HFFc6 (cell line): ENCODE measurements at places on chromosomes 7 and 10.

DNA sequence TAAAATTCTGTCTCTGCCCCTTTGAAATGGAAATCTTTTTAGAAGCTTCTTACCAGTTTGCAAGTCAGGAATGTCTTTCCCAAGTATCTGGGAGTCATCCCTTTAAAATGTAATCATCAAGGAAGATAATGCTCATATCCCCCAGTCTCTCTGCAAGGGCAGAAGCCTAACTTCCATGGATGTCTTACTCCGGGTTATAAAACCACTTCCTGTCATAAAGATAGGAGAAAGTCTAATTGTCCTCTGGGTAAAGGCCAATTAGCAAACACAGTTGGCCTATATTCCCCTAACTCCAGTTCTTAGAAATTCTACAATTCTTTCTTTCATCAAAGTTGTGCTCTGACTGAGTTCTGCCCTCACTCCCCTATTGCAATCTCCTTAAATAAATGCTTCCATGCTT, 1631.5 kb upstream of the LRRTM3 start:
- DNase-seq, result no peak

- DNase-seq, result no peak
Observed at GRCh38 chr7:514651-515598, 4.7 kb downstream of the PDGFA start.

DNA sequence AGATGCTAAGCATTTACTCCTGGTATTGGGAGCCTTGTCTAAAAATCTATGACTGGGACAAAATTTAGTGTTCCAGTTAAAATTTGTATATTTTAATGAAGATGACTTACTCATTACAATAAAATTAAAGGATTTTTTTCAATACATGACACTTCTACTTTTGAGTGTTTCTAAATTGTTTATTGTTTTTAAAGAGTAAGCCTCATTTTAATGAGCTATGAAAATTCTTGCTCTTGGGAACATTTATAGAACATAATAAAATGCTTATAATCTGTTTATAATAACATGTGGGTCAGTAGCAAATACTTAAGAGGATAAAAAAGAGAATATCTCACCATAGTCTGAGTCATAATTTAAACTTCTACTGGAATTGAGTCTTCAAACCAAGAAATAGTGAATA, 149.5 kb downstream of the PLCE1 start:
- no peak for DNase-seq

GRCh38 chr10:110214371-110214826, 7.0 kb downstream of the MXI1 start:
- DNase-seq, result no peak

DNA sequence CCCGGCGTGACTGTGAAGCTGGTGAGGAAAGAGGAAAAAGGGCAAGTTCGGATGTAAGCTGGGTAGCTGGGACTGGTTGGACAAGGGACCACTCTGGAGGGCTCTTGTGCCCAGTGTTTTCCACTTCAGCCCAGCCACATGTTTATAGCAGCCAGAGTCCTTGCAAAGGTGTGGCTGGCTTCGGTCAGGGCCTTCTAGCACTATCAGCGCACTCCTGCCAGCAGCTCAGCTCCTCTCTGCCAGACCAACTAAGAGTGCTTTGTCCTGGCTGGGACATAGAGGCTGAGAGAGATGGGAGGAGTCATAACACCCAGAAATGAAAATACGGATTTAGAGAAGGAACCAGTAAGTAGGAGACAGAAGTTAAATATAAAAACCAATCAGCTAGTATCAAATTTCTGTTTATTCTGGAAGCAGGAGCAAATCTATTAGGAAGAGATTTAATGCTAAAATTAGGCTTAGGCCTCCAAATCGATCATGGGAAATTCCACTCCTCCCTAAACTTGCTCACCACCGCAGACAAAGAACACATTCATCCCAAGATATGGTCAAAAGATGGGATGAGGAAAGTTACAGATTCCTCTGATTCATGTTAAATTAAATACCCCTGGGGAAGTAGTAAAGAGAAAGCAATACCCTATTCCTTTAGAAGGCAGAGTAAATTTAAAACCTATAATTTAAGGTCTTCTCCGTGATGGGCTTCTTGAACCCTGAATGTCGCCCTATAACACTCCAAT, 135.0 kb downstream of the RALA start:
- DNase-seq, result no peak

- DNase-seq, result no peak
Observed at GRCh38 chr7:36784991-36785940, 61.0 kb upstream of the AOAH start.

- DNase-seq, result no peak
Observed at GRCh38 chr10:62981096-62981495, 152.0 kb upstream of the NRBF2 start.

- peak; percentile 26 for DNase-seq
Observed at GRCh38 chr10:99303899-99304861, 25.0 kb upstream of the CNNM1 start.

DNA sequence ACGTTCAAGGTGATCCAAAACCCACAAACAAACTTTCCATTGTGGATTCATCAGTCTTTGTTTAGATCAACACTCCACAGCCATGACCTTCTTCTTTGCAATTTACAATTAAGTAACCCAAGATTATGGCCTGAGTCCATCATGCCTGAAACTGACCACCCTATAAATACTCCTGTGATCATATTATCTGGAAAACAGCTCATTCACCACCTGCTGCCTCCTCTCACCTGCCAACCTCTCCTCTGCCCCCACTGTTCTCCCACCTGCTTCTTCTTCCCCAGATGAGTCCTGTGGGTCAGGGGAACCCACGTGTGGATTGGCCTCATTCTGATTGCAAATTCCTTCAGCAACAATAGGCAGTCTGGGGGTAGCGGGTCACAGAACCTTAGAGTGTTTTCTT, 81.4 kb downstream of the ABLIM1 start:
- no peak for DNase-seq

DNA sequence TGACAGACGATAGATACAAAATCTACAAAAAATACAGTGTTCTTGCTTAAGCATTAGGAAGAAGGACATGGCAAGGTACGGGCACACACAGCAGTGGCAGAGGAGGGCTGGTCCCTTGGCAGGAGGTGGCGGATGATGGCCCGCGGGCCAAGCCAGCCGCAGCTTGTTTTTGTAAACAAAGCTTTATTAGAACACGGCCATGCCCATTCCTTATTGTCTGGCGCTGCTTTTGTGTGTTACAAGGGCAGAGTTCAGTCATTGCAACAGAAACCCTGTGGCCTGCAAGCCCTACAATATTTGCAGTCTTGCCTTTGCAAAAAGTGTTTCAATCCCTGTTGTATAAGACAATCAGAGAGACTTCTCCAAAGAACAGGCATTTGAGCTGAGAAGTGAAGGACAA, 30.7 kb downstream of the FGFR2 start:
- no peak for DNase-seq

GRCh38 chr10:80075781-80076180, 2.7 kb upstream of the TMEM254 start:
- peak; percentile 8 for DNase-seq

DNA sequence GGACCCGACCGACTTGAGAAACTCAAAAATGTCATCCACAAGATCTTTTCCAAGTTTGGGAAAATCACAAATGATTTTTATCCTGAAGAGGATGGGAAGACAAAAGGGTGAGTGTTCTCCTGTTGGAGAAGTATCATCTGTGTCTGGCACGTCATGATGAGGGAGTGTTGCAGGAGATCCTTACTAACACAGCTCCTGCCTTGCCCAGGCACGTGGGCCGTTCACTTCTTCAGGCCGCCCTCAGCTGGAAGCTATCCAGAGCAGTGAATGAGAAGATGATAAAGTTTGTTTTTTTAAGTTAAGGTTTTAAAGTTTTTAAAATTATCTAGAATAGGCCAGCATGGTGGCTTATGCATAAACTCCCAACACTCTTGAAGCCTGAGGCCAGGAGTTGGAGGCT, 6.2 kb downstream of the EIF3B start:
- no peak for DNase-seq

DNA sequence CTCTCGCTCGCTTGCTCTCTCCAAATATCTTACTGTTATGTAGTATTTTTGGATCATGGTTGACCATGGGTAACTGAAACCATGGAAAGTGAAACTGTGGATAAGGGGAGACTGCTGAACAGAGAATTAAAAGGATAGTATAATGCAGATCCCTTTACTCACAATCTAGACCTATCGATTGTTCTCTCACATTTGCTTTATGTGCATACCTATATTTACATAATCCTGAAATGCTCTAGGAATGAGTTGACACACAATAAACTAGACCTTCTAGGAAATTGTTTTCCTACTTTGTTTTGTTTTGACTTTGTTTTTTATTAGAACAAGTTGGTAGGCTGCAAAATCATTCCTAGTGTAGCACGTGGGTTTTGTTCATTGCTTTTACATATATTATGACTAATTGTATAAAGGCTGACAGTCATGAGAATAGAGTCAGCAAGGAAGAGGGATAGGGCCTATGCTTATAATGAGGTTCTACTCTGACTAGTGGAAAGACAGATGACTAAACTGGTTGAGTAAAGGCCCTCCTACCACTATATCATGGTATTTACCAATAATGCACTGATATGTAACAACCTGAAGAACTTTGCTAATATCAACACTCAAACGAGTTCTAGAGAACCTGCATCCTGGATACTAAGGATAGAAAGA, 175.3 kb upstream of the TARP start:
- DNase-seq, result peak; percentile 20

DNA sequence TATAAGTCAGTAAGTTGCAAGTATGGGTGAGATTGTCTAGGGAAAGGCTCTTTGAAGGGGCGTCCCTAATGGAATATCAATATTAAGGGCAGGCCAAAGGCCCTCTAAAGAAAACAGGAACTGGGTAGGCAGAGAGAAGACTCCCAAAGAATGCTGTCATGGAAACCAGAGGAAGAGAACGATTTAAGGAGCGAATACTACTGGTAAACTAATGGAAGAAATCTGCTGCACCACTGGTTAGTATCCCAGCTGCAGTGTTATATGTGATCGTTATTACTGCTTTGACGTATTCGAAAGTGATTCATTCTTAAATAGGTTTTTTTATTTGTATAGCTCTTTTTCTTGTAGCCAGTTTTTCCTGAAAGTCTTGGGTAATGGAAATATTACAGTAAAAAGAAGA, 1.3 kb downstream of the CASP2 start:
- DNase-seq, result no peak

GRCh38 chr10:32199714-32200394, 143.6 kb upstream of the KIF5B start:
- DNase-seq, result no peak

DNA sequence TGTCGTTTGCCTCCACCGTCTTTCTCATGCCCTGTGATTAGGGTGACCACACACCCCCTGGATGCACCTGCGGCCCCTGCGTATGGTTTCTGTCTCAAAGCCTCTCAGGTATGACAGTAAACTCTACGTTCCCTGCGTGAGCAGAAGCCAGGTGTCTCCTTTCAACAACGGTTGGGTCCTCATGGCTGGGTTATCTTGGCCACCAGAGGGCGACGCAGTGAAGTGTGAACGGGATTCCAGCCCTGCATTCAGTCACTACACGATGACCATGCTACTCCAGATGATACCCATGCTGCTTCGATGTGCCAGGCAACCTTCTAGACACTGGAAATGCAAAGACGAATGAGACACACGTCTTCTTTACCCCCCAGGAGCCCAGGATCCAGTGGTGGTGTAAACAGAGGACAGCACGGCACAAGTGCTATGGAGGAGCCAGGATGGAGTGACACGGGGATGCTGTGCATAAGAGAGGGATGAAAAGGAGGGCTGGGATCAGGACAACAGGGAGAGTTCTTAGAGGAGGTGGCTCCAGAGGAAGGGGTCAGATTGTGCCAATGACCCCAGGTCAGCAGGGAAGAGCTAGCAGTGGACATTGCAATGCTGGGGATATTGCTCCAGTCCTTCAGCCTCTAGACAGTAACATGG, 228.1 kb upstream of the PFKP start:
- DNase-seq, result no peak

DNA sequence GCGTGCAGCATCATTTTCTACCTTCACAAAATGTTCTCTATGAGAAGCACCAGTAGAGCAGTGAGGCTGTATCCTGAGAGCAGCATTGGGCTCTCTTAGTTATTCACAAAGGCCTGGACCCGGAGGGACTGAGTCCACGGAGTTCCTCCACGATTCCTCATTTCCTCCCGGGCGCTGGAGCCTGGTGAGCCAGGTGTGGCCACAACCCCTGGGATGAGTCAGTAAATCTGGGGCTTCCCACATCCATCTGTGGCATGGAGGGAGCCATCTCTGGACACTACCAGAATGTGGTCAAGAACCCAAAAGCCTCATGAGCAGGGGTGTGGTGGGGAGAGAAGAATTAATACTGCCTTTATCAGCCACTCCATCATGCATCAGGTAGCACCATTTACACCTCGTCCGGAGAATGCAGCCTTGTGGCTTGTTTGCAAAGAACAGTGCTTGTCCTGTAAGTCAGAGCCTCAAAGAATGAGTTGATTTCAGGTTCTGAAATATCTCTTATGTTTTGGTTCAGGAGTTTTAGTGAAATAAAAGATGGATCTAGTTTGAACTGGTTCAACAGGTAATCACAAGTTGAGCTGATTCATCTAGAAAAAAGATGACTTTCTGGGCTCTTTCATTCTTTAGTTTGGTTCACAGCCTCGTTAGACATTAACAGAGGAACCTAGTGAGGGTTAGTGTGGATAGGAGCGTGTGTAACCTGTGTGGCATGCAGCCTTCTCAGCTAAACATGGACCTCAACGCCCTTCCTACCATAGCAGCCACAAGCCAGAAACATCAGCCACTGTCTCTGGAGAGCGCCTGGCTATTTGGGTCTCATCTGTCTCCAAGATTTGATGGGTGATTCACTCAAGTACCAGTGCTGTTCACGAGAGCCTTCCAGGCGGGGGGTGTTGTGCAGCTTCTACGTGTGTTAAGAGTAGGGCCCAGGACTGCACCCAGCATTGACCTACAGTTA, 95.2 kb downstream of the WDR37 start:
- no peak for DNase-seq

DNA sequence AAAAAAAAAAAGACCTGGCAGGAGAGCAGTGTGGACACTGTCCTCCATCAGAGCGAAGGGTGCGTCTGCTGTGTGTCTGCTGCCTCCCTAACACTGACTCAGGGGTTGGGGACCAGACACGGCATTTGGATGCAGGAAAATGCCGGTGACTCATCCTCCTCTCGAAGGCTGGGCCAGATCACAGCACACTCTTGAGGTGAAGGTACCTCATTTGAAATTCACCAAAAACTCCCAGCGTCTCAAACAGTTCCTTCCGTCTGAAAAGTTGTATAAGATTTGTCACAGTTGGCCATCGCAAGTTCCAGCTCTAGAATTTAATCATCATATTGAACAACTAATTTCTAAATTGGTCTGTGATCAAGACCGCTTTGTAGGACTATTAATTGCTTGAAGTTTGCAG, 118.1 kb upstream of the LYZL2 start:
- peak; percentile 43 for DNase-seq

DNA sequence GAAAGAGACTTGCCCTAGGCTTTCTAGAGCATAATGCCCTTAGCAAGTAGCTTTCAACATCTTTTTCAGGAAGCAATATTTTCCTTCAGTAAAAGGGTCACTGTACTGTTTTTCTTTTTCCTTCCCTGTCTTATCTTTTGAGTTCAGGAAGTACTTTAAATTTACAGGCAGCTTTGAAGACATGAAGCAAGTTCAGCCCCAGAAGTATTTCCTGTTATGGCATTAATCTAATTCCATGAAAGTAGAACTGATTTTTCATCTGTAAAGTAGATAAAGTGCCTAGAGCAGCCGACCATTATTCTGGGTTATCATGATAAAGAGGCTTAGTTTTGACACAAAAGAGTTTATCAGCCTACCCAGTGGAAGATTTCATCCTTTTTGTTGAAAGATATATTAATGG, 288.2 kb downstream of the ADK start:
- DNase-seq, result no peak
